Esophagus squamous epithelium (tissue), 5 donors: ENCODE measurements at places on chromosomes 5 and 9.

DNA sequence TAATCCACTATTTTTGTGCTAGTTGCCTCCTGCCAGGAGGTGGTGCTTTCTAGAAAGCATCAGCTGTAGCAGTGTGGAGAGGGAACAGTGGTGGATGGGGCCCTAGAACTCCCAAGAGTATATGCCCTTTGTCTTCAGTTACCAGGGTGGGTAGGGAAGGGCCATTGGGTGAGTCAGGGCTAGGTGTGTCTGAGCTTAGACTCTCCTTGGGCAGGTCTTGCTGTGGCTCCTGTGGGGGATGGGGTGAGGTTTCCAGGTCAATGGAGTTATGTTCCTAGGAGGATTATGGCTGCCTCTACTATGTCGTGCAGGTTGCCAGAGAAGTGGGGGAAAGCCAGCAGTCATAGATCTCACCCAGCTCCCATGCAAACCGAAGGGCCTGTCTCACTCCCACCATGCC lies 11.3 kb upstream of the ADAMTS12 start:
- DNase-seq, result no peak

- no peak for DNase-seq
Measured at GRCh38 chr5:109252731-109253130, 157.0 kb downstream of the PJA2 start.

- no peak for DNase-seq
Measured at GRCh38 chr5:153784277-153784676, 254.4 kb downstream of the FAM114A2 start.

DNA sequence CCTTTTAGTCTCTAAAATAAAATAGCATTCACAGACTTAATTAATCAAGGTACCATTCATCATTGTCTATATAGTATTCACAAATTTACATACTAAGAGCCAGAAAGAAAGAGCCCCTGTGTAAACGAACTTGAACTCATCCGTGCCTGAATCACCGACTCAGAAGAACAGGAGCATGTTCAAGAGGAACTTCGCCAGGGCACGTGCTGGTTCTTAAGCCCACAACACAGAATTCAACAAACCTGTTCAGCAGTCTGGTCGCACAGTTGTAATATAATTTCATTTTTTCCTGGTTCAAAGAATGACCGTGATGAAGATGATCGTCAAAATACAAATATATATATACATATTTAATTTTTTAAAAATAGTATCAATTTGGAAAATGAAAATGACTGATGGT lies 141.9 kb downstream of the CETN3 start:
- no peak for DNase-seq

DNA sequence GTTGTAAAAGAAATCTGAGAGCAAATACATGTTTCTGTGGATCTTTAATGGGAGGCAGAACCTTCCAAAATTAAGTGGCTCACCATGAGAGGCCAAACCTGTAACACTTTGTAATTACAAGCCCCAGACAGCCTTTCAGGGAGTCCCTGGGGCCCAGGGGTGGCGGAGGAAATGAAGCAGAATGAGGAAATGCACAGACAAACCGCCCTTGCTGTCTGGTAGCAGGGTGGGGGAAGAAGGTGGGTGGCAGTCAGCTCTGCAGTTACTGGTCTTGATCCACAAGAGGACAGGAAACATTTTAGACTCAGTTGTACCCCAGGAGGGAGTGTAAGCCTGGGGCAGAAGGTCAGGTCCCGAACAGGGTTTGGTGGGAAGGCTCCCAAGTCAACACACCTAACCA lies 6.5 kb downstream of the ARL14EPL start:
- DNase-seq, result no peak

DNA sequence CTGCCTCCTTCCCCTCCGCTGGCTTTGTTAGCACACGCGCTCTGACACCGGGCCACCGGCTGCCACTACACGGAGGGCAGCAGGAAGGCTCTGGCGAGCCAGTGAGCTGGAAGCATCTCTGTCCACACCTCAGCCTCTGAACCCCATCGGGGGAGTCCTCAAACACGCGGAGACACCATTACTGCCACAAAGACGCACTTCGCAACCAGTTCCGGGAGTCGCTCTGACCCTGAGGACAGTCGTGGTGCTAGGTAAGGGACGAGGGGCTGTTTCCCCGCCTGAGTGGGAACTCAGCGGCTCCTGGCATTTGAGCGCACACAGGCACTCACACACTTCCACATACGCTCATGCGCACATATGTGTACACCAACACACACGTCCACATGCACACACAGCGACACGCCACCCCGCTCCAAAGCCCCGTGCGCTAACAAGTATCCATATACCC lies 160.0 kb downstream of the C9orf152 start:
- DNase-seq, result no peak

GRCh38 chr9:134651226-134651905 lies 9.8 kb downstream of the COL5A1 start:
- DNase-seq, result no peak

DNA sequence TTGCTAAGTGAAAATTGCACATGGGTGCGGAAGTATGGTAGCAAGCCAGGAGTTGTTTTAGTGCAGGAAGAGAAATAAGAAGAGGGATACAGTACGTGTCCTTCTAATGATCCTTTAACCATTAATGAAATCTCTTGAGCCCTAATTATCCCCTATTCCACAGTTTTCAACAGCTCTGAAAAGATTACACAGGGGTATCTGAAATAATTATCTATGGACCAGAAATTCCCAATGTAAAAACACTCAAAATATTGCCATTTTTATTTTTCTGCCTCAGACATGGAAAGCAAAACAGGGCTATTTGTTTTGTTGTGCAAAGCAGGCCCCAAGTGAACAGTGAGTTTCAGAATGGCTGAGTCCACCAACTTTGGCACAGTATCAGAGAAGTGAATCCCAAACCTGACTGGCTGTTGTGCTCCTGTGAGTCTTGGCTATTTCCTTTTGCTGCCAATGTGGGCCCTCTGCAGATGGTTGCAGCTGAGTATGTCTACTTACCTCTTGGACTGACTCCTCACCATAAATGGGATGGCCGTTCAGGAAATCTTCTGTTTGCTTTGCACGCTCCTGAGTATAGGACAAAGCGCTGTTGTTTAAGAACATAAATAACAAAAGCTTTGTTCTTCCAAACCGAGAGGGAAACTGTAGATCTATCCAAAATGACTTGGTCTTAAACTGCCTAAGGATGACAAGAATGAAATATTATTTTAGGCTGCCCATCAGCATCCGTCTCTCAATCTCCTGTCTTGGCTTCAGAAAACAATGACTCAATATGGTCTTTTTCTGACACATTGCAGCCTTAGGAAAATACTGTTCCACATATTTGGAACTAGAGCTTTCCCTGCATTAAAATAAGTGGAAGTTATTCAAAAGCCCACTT lies 204.1 kb downstream of the DEPDC1B start:
- DNase-seq, result no peak

- no peak for DNase-seq
Measured at GRCh38 chr9:116099821-116100220, 53.8 kb upstream of the PAPPA start.
